ENCODE measurements at places on chromosomes 16 and 17. TPM values are rescaled to one million over a fixed set of nuclear protein-coding genes. Genes with fewer than 3 reads are reported as not detected.

Gene MFAP4
- total RNA-seq = 137 TPM

Gene FAM20A
- total RNA-seq = 14.9 TPM

Gene KRT36
- total RNA-seq = not detected

Gene DPEP3
- not detected for total RNA-seq

Gene ADPRM
- 17.0 TPM for total RNA-seq

Gene INCA1
- total RNA-seq = 0.33 TPM

Gene CLEC19A
- not detected for total RNA-seq

Gene PMFBP1
- 0.51 TPM for total RNA-seq

All from fibroblast of lung (primary cell).